ENCODE measurements at places on chromosomes 4 and X. TPM values are rescaled to one million over a fixed set of nuclear protein-coding genes. Genes with fewer than 3 reads are reported as not detected.

The MSANTD1 gene
- 0.22 TPM for total RNA-seq

The HTRA3 gene
- total RNA-seq: not detected

The SPRY1 gene
- 22.5 TPM for total RNA-seq

The SSX4B gene
- not detected for total RNA-seq

The FAM199X gene
- total RNA-seq: 26.9 TPM

The ESX1 gene
- total RNA-seq: not detected

The USP17L5 gene
- total RNA-seq: not detected

The ADH7 gene
- not detected for total RNA-seq

The SPANXN3 gene
- total RNA-seq: not detected

The F9 gene
- not detected for total RNA-seq

The SLC2A9 gene
- total RNA-seq: 19.9 TPM

The SMARCA1 gene
- 145 TPM for total RNA-seq

The ASB9 gene
- total RNA-seq: 18.2 TPM

The USP17L17 gene
- total RNA-seq: not detected

The RAP1GDS1 gene
- 48.2 TPM for total RNA-seq

The ANOS1 gene
- total RNA-seq: not detected

The GAGE12D gene
- not detected for total RNA-seq

The SPARCL1 gene
- total RNA-seq: 0.04 TPM

The CACNA1F gene
- total RNA-seq: not detected

The GUCY1B1 gene
- not detected for total RNA-seq

The CYTL1 gene
- total RNA-seq: not detected

The ZMAT1 gene
- not detected for total RNA-seq

The IRS4 gene
- not detected for total RNA-seq

The GNL3L gene
- total RNA-seq: 32.6 TPM

The CCKAR gene
- total RNA-seq: not detected

The DGKK gene
- total RNA-seq: 43.2 TPM

The CFP gene
- not detected for total RNA-seq

The NUDT10 gene
- total RNA-seq: not detected

The SYTL4 gene
- total RNA-seq: 0.73 TPM

The SPACA5 gene
- total RNA-seq: not detected

The MAGEA8 gene
- total RNA-seq: not detected

The DDX53 gene
- total RNA-seq: not detected

The OPRPN gene
- total RNA-seq: not detected

The PLXNB3 gene
- 1.2 TPM for total RNA-seq

The LRP2BP gene
- total RNA-seq: 0.17 TPM

The ART3 gene
- total RNA-seq: not detected

The GPR173 gene
- not detected for total RNA-seq

The POF1B gene
- total RNA-seq: not detected

All from HepG2 (cell line).